ENCODE measurements at places on chromosomes 16 and 17.
A peak's percentile ranks its signal among the peaks of the same experiment; 100 is the strongest.

DNA sequence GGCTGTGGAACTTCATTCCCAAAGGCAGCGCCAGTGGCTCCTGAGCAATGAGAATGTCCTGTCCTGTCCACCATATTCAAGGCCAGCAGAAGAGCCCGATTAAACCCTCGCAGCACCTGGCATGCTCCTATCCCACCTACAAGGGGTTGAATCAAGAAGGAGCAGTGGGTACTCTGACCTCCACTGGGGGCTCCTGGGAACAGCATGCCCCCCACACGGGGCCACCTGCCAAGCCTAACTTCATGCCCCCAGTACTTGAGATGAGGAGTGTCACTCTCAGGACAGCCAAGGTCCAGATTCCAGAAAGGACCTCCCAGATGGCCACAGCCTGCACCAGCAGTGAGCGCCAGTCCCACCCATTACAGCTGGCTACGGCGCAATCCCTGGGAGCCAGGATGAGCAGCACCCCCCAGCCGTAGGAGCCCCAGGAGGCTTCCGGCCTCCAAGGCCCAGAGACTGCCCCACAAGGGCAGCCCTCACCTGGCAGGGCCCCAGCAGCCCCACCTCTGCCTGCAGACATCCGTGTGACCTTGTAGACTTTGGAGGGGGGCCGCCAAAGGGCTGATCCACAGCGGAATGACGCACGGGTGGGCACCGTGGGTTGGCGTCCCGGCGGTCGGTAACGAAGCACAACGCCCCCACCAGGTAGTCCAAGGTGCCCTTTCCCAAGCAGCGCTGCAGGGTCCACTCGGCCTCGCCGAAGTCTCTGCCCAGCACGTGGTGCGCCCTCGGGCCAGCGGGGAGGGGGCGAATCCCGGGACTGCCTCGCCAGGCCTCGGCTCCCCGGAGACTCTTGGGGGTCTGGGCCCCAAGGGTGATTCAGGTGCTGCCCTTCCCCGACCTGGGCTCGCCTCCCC is 1.0 kb upstream of the MPDU1 start:
- DNase-seq = no peak

- DNase-seq = no peak
These were observed 539 bp downstream of the LRRC45 start for GRCh38 chr17:82023447-82024241.

DNA sequence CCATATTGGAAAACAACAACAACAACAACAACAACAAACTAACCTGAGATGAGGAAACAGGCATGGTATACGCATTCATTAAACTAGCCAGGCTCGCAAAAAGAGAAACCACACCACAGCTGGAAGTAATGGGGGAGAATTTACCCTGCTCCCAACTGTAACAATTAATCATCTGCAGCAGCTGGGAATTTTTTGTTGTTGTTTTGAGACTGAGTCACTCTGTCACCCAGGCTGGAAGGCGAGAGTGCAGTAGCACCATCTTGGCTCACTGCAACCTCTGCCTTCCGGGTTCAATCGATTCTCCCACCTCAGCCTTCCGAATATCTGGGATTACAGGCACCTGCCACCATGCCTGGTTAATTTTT is 16.3 kb downstream of the PRPSAP1 start:
- DNase-seq = no peak

- no peak for DNase-seq
These were observed 19.9 kb downstream of the GAS7 start for GRCh38 chr17:10178506-10178991.

- DNase-seq = no peak
These were observed 154.2 kb downstream of the MYO1D start for GRCh38 chr17:32722733-32723132.

GRCh38 chr17:1493291-1493980 is 950 bp upstream of the MYO1C start:
- DNase-seq = no peak

DNA sequence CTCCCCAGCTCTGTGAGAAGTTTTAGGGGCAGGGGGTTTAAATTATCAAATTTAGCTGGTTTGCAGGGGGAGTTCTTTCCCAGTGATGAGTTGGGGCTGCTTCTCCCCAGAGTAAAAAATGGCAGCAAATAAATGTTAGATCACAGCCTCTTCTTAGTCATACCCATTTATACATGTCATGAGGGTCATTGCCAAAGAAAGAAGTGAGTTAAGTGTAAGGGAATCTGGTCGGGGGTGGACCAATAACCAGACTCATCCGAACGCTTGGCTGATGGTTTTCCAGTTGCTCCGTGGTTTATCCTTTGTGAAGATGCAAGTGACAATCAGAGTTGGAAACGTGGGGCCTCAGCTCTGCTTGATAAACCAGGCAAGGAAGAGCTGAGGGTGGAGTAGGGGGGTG is 87.1 kb downstream of the PLXDC1 start:
- no peak for DNase-seq

- DNase-seq = no peak
These were observed 29.9 kb upstream of the PRM1 start for GRCh38 chr16:11310997-11311561.

- peak; percentile 39 for DNase-seq
These were observed at the start of gene CACNB1 for GRCh38 chr17:39197380-39198185. Gene CACNB1 (minus strand): TSS chr17:39197669. CDS start chr17:39197495, 174 bp downstream.

DNA sequence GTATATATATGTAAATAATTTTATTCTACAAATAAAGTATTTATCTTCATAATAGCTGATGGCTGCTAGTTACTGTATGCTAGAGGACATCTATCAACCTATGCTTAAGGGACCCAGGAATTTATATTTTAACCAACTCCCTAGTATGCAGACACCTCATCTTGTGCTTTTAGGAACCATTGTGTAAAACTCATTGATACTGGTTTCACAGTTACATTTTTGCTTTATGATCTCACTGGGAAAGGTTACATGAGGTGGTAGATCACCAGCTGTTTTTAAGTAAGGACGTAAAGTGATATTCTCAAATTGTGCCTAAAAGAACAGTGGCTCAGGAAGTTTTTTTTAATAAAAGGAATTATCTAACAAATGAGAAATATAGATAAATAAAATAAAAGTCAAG is 56.4 kb downstream of the VMP1 start:
- no peak for DNase-seq

DNA sequence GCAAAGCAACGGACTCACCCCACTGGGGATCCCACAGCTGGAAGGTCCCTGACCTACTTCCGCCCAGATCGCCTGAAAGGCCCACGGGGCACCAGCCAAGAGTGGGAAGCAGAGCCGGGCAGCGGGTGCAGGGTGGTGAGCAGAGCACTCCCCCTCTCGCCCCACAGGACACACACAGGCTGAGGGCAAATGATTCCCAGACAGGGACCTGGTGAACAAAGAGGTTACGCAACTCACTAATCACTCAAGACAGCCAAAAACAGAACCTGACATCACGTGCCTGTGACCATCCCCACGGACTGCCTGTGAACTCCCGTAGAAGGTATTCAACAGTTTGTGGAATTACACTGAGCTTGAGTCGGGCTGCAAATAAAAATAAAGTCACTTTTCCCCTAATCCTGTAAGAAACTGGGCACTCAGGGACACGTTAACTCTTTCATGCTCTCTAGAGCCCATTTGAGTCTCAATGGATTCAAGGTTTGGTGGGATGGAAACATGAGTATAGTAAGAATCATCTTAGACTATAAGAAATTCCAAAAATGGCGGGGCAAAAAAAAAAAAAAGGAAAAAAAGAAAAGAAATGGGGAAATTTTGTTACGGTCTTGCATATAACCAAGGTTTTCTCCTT is 396.1 kb downstream of the SOX9 start:
- DNase-seq = no peak

- DNase-seq = no peak
These were observed 165.1 kb downstream of the CHD9 start for GRCh38 chr16:53219795-53220454.

DNA sequence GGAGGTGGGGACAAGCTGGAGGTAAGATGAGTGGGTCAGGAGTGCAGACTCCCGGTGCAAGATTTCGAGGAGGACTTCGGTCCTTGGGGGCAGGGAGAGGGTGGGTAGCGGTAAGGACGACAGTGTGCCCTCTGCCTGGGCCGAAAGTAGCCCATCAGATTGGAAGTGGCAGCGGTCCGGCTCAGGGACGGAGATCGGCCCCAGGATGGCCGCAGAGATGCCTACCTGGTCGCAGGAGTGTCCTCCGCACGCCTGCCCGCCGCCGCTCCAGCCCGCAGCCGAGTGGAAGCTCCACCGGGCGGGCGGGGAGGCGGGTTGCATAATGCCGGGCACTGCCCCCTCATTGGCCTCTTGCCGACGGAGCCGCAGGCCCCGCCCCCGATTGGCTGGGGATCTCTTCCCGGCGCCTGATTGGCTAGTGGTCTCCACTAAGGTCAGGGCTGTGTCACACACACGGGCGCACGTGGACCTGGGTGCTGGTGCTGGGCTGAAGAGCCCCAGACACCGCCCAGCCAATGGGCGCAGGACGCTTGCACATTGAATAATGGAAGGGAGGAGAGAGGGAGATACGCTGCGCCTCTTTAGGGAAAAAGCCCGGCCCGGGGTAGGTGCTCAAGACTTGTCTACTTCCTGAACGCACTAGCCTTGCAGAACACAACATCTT is at the start of gene PER1:
TSS of gene PER1 (minus strand) at position 293 of the 664 bp plus-strand sequence. CDS start 1,698 bp downstream, outside the sequence.
- peak; percentile 71 for DNase-seq

DNA sequence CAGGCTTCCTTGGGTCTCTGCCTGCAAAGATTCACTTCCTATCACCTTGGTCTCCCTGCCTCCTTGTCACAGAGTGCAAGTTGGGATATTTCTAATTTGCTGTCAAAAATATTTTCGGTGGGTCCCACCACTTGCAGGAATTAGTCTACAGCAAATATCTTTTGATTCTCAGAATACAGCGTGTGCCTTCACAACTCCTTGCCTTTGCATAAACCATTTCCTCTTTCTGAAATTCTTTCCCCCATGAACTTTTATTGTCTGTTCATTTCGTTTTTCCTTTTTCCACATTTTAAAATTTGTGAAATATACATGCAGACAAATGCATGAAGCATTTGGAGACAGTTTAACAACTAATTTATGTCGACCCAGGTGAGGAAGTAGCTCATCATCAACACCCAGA is 60.0 kb downstream of the HS3ST3B1 start:
- no peak for DNase-seq

DNA sequence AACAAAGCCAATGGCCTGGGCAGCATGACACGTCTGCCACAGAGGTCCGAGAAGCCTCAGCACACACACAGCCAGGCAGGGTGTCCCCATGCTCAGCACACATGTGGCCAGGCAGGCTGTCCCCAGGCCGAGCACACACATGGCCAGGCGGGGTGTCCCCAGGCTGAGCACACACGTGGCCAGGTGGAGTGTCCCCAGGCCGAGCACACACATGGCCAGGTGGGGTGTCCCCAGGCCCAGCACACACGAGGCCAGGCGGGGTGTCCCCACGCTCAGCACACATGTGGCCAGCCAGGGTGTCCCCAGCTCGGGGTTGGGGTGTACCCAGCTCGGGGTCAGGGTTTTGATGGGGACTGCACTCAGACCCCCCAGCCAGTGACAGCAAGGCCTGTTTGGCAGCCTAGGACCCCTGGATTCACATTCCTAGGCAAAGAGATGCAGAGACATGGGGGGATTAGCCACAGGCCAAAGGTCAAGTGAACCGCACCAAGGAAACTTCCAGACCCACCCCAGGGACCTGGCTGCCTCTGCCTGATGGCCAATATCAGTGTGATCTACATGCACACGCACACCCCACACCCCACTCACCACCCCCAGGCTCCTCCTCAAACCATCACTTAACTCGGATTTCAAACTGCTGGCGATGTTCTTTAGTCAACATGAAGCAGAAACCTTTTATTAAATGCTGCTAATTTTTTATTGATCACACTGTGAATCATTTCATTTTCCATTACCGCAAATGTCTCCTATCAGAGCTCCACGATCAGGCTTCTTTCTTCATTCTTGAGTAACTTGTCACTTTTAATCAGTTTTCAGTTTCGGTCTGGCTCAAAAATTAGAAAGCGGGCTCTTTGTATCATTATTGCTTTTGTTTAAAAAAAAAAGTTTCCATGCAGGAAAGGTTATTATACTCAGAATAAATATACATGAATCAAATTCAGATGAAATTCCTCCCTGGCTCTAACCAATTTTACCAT is 111.4 kb downstream of the ZNF423 start:
- DNase-seq = no peak

DNA sequence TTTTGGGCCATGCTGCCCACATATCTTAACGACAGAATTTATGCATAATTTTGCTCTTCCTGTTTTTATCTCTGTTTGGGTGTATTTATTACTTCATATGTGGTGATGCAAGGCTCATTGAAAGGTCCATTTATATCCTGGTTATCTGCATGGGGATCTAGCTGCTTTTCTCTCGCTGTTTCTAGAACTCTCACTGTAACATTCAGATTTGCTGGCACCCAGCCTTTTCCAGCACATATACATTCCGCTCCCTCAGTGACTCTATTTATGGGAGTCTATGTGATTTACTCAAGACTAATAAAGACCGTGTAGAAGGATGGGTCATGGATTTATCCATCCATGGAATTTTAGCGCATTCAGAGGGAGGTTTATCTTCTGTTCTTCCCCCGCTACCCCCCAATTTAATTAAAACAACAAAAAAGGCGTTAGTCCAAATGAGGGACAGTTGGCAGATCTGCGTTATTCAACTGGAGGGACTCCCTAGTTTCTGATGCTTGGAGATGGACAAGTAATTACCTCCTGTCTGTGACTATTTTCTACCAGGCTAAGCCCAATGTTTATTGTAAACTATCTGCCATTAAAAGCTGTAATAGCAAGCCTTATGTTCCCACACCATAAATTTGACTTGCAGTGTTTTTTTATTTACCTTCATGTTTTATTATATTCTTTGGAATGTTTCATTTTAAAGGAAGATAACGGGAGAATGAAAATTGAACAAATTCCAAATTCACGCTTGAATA is 19.8 kb upstream of the MARCHF10 start:
- no peak for DNase-seq

- no peak for DNase-seq
These were observed 489.0 kb downstream of the NPIPA7 start for GRCh38 chr16:16867973-16868372.

- DNase-seq = no peak
These were observed 537 bp downstream of the PALB2 start for GRCh38 chr16:23640615-23640930.

GRCh38 chr17:78204387-78205123 is 9.5 kb upstream of the BIRC5 start:
- DNase-seq = no peak

- no peak for DNase-seq
These were observed 4.4 kb upstream of the MFAP4 start for GRCh38 chr17:19391432-19391831.

- peak; percentile 49 for DNase-seq
These were observed at the start of gene SP6 for GRCh38 chr17:47850692-47851573. Gene SP6 (minus strand): TSS chr17:47851163. CDS start chr17:47848429, 2,734 bp downstream.

DNA sequence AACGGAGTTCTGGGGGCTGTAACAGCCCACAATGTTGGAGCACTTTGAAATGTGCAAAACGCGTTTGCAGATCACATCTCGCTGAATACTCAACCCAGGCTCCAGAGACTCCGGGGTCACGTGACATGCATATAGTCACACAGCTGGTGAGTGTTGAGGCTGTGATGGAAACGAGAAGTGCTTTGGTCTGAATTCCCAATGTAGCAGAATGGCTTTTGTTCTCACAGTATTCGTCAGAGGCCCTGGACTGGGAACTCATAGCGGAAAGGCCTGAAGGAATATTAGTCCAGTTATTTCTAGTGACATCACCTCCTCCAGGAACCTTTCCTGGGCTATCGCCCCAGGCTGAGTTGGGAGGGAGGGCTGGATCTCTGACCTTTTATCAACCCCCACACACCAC is 95.8 kb upstream of the CRHR1 start:
- DNase-seq = no peak

GRCh38 chr17:13114601-13115031 is 96.8 kb upstream of the ELAC2 start:
- DNase-seq = no peak

GRCh38 chr16:5450409-5451104 is 353.0 kb upstream of the EEF2KMT start:
- DNase-seq = no peak
